Cardiac septum (tissue), 1 donor: ENCODE measurements at places on chromosomes 4 and X.

GRCh38 chr4:32145987-32146386, 1425.8 kb downstream of the PCDH7 start:
- no peak for DNase-seq

DNA sequence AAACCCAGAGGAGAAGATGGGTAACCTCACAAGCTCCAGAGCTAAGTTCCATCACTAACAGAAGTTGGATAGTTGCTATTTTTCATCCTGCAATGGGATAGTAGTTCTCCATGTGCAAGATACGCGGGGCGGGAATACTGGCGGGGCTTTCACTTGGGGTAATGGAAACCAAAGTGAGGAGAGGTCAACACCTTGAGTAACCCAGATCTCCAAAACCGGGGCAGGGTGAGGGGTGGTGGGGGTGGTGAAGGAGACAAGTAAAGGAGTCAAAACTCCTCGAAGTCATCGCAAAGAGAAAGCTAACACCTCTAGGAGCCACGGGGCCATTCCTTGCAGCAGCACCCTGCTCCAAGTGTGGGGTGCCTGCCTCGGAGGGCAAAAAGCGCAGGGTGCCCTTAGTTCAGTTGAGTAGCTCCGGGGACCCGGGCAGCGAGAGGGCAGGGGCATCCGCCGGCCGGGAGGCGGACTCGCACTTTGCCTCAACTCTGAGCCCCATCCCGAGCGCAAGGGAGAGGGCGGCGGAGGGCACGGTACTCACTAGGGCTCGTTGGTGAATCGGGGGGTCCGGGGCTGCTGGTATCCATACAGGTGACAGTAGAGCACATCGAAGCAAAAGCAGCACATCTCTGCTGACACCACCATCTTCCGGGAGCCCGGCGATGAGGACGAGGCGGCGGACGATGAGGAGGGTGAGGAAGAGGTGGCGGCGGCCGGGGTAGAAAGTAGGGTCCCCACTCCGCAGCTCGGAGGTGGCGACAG, 645 bp downstream of the AMMECR1 start:
- no peak for DNase-seq

GRCh38 chr4:7770224-7771050, 169.2 kb downstream of the AFAP1 start:
- no peak for DNase-seq

- no peak for DNase-seq
These were observed 792 bp downstream of the PPID start for GRCh38 chr4:158722291-158722916.

DNA sequence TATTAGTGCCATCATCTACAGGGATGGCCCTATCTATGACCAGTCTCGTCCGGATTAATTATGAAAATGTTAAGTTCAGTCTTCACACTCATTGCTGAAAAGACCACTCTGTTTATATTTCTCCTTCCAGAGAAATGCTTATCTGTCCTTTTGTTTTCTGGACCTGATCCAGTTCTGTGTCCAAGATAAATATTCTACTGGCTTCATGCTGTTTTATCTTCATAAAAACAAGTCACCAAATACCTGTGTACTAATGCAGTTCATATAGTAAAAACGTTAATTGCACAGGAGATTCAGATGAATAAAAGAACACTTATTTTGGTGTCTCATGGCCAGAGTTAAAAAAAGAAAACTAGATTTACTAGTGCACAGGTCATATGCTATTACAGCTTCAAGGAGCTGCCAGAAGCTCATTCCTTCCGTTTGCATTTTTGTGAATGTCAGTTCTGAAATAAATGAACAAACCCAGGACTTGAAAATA, 17.3 kb downstream of the FNIP2 start:
- DNase-seq = no peak

GRCh38 chr4:127788517-127788916, 6.4 kb downstream of the HSPA4L start:
- no peak for DNase-seq

DNA sequence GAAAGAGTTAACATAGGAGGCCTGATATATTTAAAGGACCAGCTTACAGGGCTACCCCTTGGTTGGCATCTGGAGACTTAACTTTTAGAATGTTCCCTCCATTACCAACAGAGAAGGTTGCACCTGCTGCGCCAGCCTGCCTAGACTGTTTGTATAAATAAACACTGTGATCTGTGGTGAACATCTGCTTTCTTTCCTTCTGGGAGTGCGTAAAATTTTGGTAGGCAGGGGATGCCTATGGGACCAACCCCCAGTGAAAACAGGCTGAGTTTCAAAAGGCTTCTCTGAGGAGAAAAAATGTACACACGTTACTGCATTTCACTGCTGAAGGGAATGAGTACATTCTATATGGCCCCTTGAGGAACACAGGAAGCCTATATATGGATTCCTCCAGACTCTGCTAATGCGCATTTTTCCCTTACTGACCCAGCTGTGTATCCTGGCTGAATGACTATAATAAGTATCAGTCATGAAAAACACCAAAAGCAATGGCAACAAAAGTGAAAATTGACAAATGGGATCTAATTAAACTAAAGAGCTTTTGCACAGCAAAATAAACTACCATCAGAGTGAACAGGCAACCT, 13.8 kb downstream of the CENPC start:
- no peak for DNase-seq

- DNase-seq = peak; percentile 55
These were observed 5.9 kb downstream of the NKX1-1 start for GRCh38 chr4:1400191-1400805.

GRCh38 chr4:146210890-146211289, 3.4 kb upstream of the REELD1 start:
- DNase-seq = no peak

- DNase-seq = no peak
These were observed 43.7 kb downstream of the SMAD1 start for GRCh38 chr4:145525291-145525740.

- DNase-seq = no peak
These were observed 13.9 kb downstream of the RP2 start for GRCh38 chrX:46850771-46851170.

GRCh38 chr4:32485956-32486355, 1765.8 kb downstream of the PCDH7 start:
- no peak for DNase-seq

DNA sequence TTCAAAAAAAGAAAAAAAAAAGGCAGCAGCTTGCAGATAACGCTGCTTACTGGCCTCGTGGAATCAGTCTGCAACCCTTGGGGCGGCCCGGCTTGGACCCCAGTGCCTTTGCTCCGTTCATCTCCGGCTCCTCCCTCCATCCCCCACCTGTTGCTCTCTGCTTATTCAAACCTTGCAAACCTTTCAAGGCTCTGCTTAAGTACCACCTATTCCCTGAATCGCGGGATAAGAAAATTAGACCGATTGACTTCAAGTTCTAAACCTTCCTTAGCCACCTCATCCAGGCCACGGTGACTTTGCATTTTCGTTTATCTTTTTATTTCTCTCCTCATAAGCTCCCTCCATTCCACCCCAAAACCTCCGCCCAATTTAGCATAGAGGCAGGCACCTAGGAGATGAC, 1.4 kb upstream of the PHKA1 start:
- DNase-seq = no peak

DNA sequence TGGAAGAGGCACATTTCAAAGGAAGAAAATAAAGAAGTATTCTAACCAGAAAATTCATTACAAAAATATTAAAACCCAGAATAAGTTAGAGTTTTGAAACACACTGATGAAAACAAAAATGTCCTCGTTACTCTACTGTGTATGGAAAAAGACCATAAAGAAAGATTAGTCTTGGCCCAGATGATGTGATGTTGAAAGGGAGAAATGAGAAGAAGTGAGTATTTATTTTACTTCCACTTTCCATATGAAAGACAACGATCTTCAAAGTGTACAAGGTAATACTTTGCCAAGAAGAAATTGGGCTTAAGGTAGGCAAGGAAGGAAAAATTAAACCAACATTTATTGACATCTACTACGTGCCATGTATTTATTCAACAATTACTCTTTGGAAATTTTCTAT, 48.6 kb upstream of the EMCN start:
- DNase-seq = no peak

DNA sequence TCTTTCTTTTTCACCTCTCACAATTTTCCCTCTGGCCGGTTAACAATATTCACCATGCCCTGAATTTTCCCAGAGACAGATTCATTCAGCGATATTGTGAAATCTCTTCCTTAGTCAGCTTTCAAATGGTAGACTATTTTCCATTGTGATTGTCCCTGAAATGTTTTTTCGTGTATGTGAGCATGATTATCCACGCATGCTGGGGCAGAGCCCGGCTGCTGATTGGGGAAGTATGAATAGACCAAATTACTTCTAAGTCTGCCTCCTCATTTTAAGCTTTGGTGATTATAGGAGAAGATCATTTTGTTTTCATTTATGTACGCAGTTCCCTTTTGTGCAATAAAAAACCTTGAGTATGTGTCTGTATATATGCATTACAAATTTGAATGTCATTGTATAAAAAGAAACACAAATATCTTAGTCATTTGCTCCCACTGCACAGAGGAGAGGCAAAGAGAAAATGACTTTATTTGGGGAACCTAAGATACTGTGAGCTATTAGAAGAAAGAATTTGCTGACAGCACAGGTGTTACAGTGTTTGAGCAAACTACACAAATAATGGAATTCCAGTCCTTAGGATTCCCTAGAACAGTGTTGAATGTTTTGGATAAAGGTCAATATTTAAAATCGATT, 11.3 kb downstream of the DTHD1 start:
- no peak for DNase-seq

DNA sequence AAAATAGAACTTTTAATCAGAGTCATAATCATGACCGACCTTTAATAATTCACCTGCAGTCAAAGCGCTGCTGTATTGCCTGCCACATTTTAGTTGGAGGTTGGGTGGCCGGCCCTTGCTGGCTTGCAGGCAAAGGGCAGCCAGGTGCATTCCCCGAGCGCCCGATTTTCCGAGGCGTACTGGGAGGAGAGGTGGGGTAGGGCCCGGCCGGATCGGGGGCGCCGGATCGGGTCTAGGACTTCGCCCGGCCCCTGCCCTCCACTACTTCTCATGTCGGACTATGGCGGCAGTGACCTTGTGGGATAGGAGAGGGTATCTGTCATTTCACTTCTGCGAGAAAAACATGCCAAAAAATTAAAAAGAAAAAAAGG, 2.5 kb upstream of the RS1 start:
- no peak for DNase-seq

DNA sequence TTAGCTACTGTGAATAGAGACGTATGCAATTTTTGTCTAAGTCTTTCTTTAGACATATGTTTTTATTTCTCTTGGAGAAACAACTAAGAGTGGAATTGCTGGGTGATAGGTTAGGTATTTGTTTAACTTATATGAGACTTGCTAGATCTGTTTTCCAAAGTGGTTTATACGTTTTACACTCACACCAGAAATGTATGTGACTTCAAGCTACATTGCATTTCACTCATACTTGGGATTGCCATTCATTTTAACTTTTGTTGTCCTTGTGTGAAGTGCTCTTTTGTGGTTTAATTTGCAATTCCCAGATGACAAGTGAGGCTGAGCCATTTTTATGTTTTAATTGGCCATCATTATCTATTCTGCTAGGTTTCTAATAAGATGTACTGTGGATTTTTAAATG, 817.2 kb downstream of the GLUD2 start:
- no peak for DNase-seq

DNA sequence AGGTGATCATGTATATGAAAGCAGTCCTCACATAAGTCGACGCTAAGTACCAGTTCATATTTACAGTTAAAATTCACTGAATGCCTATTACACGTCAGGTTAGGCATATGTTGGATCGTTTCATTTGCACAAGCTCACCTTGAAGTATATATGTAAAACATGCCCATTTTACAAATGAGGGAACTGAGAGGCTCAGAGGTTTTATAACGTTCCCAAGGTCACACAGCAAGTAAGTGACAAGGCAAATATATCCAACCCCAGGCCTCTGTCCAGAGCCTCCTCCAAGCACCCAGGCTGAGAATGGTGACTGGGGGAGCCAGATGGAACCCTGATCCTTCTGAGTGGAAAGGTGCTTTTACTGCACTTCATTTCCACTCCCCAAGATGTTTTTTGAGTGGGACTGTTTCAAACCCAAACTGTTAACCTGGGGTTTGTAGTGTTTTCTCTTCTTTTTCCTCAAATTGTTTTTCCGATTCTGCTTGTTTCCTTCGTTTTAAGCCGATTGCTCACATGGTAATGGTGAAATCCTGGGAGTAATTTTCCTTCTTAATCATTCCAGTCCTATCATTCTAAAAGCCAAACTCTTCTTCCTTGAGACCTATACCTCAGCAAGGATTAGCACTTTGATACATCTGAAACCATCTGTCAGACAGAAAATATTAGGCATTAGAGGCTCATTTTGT, 791 bp downstream of the SMIM20 start:
- no peak for DNase-seq

- no peak for DNase-seq
These were observed 72.0 kb upstream of the TRAM1L1 start for GRCh38 chr4:117157360-117157759.

- DNase-seq = no peak
These were observed 44.4 kb downstream of the SEL1L3 start for GRCh38 chr4:25818371-25818871.

DNA sequence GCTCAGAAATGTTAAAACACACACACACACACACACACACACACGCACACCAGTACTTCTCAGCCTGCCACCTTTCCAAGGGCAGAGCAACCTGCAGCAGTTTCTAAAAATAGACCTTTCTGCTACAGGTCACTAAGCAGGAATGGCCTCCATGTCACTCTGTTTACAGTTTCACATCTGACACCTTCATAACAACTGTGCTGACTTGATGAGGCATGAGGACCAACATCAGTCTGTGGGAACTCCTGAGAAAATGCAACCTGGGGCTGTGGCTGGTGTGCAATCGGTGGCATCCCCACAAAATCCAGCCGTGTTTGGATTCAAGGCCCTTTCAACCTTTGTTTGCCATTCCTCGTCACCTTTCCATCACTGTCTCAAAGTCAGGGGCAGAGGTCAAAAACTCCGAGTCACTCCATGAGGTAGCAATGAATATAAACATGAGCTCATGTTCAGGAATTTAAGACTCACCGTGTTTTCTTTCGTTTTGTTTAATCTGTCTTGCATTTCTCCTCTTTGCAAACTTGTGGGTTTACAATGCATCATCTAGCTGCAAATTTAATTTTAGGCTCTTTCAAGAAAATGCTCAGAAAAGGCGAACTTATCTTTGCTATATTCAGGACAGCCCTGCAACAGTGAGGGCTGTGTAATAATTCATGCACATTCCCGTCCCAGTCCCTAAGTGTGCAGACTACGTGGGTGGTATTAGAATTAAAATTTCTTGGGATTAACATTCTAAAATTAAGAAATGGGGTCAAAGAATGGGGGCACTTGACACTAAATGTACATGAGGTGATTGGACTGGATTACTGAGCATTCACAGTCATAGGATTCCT, 135.3 kb downstream of the SHROOM3 start:
- DNase-seq = no peak

GRCh38 chr4:856225-856901, 30.4 kb upstream of the CPLX1 start:
- no peak for DNase-seq

DNA sequence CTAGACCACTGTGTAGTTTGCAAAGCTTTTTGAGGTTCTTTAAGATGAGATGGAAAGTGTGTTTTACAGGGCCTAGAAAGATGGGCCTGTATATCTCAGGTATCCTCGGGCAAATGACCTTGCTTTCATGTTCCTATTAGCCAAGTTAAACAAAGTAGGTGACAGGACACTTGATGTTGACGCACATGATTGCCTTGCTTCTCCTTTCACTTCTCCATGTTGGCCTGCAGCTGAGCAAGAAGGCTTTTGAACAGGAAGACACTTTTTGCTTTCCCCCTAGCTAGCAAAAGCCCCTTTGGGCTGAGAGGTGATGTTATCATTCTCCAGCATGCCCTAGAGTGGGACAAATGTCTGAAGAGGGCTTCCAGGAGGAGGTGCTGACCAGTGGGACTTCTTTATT, 202.1 kb downstream of the GPC3 start:
- DNase-seq = no peak
